Hepatocyte (in vitro differentiated cells): ENCODE measurements at places on chromosomes 1 and 21. TPM values are rescaled to one million over a fixed set of nuclear protein-coding genes. Genes with fewer than 3 reads are reported as not detected.
A peak's percentile ranks its signal among the peaks of the same experiment; 100 is the strongest.

DNA sequence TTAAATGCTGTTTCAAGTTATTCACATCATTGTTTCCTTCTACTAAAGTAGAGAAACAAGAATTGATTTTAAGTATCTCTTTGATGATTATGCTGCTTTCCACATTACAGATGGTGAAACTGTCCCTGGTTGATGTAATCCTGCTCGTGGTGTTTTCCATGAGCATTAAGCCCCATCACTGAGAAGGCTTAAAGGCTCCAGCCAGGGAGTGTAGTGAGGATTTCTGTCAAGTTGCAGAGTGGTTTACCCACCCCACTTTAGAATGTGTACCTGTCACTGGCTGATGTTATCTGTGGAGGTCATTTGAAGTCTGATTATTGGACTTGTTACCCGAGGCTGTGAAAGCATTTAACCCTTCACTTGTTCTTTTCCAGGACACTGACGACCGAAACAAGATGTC, 12.9 kb downstream of the CERS2 start:
- peak overlapping the region; percentile 64 for H3K27ac ChIP-seq
- peaks cover 16% of the 10 kb centered on the region for H3K4me1 ChIP-seq
- H3K27me3 ChIP-seq = no peaks in the 10 kb centered on the region

DNA sequence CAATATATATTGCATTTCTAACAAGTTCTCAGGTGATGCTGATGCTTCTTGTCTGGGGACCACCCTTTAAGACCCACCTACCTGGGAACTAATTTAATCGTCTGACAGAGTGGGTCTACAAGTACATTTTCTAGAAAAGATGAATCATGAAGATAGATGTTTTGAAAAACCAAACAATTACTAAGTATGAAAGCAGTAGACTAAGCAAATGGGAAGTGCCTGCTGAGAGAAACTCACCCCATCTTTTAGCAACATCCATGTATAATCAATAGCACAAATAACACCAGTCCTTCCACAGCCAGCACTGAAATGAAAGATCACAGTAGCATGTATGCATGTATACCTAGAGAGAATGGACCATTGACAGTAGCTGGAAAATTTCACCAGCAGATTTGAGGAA, 17.3 kb downstream of the PTPN22 start:
- no peak overlapping the region for H3K4me3 ChIP-seq
- no peaks in the 10 kb centered on the region for H3K36me3 ChIP-seq
- H3K27ac ChIP-seq = no peak overlapping the region
- H3K4me1 ChIP-seq = no peaks in the 10 kb centered on the region
- H3K27me3 ChIP-seq = no peaks in the 10 kb centered on the region

ZC3H12A gene
- total RNA-seq = 30.8 and 30.9 TPM in 2 replicates

AGRN gene
- 51.8 and 81.8 TPM in 2 replicates for total RNA-seq

C1orf141 gene
- not detected in 2 replicates for total RNA-seq

CRYAA gene
- not detected in 2 replicates for total RNA-seq
